ENCODE measurements at places on chromosomes 1 and 21.

- DNase-seq: no peak
- no peaks in the 10 kb centered on the region for H3K4me1 ChIP-seq
- no peaks in the 10 kb centered on the region for H3K36me3 ChIP-seq
- H3K27ac ChIP-seq: no peak overlapping the region
Observed at GRCh38 chr1:180248731-180249681, 18.9 kb downstream of the LHX4 start.

DNA sequence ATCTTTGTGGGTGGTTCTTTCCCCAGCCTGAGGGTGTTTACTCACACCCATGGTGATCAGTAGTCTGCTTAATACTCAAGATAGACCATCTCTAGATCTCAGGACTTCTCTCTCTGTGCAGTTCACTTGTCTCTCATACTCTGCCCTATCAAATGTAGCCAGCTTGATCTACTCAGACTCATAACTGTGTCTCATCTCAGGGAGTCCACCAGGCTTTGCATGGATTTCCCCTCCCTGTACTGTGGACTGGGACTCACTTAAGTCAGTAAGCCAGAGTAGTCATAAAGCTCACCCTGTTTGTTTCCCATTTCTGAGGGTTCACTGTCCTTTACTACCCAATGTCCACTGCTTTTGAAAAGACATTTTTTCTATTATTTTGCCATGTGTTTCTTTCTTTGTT, 41.8 kb downstream of the LYPLAL1 start:
- H3K4me1 ChIP-seq: no peaks in the 10 kb centered on the region
- H3K4me3 ChIP-seq: no peak overlapping the region
- no peak overlapping the region for H3K27ac ChIP-seq
- H3K36me3 ChIP-seq: peaks cover 3% of the 10 kb centered on the region
- no peaks in the 10 kb centered on the region for H3K27me3 ChIP-seq

DNA sequence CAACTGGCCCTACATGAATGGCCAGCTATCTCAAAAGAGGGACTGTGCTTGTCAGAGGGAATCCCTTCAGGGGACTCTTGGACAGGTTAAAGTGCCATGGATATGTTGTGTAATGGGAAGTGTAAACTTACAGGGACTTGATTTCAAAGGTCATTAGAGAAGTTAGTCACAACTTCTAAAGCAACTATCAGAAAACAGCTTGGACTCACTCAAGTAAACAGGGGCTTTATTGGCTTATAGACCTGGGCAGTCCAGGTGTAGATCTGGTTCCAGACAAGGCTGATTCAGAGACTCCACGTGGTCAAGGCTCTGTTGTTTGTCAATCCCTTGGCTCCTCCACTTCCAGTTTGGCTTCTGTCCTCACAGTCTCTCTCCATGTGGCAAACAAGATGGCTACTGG, 2.3 kb downstream of the CRP start:
- no peak for DNase-seq
- H3K4me1 ChIP-seq: no peaks in the 10 kb centered on the region
- no peaks in the 10 kb centered on the region for H3K36me3 ChIP-seq

DNA sequence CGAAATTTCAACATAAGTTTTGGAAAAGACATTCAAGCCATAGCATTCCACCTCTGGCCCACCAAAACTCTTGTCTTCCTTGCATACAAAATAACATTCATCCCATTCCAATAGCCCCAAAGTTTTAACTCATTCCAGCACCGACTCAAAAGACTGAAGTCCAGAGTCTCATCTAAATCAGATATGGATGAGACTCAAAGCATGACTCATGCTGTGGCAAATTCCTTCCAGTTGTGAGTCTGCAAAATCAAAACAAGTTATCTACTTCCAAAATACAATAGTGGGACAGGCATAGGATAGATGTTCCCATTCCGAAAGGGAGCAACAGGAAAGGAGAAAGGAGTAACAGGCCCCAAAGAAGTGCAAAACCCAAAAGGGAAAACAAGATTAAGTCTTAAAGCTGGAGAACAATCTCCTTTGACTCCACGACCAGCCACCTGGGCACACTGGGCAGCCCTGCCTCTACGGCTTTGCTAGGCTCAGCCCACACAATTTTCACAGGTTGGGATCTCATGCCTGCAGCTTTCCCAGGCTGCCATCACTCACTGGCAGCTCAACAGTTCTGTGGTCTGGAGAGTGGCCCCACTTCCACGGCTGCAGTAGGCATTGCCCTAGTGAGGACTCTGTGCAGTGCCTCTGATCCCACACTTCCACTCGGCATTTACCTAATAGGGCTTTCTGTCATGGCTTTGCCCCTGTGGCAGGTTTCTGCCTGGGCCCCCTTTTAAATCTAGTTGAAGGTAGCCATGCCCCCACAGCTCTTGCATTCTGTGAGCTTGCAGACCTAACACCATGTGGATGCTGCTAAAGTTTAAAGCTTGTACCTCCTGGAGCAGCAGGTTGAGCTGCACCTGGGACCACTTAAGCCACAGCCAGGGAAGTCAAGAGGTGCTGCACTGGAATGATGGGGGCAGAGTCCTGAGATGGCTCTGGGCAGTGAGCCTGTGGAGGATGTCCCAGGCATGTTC, 51.0 kb downstream of the RUNX3 start:
- no peak overlapping the region for H3K27ac ChIP-seq
- H3K27me3 ChIP-seq: no peaks in the 10 kb centered on the region
- H3K4me3 ChIP-seq: no peak overlapping the region
- no peaks in the 10 kb centered on the region for H3K4me1 ChIP-seq
- H3K36me3 ChIP-seq: no peaks in the 10 kb centered on the region

GRCh38 chr1:116763116-116763786, 9.0 kb downstream of the CD2 start:
- H3K27ac ChIP-seq: peak overlapping the region; percentile 98
- peaks cover 73% of the 10 kb centered on the region for H3K36me3 ChIP-seq
- no peaks in the 10 kb centered on the region for H3K27me3 ChIP-seq
- DNase-seq: no peak
- peak overlapping the region; percentile 6 for H3K4me3 ChIP-seq

DNA sequence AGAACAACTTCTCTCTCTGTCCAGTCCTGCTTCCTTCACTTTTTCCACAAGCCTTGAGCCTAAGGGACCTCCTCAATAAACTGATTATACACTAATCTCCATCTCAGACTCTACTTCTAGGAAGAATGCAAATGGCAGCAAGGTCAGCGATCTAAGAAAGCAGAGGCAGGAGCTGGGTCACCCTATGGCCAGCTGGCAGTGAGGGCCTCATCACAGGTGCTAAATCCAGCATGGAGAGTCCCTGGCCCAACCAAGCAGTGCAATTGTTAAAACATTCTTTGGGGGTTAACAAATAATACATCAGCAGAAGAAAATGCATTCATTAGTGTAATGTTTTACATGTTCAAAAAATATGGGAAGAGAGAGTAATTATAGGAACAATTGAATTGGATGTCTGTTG, 416.0 kb downstream of the SIPA1L2 start:
- no peaks in the 10 kb centered on the region for H3K4me1 ChIP-seq
- no peak for DNase-seq
- no peaks in the 10 kb centered on the region for H3K36me3 ChIP-seq
- no peaks in the 10 kb centered on the region for H3K27me3 ChIP-seq

GRCh38 chr1:7690076-7690475, 81.0 kb upstream of the VAMP3 start:
- H3K4me1 ChIP-seq: no peaks in the 10 kb centered on the region
- H3K4me3 ChIP-seq: no peak overlapping the region
- H3K36me3 ChIP-seq: no peaks in the 10 kb centered on the region
- no peak overlapping the region for H3K27ac ChIP-seq
- DNase-seq: no peak

- no peak for DNase-seq
- peaks cover 6% of the 10 kb centered on the region for H3K4me1 ChIP-seq
- H3K27ac ChIP-seq: no peak overlapping the region
- no peak overlapping the region for H3K4me3 ChIP-seq
- no peaks in the 10 kb centered on the region for H3K36me3 ChIP-seq
Observed at GRCh38 chr1:186210258-186210657, 164.8 kb downstream of the TPR start.

- peaks cover 14% of the 10 kb centered on the region for H3K4me1 ChIP-seq
- no peak for DNase-seq
- no peak overlapping the region for H3K27ac ChIP-seq
- peaks cover 2% of the 10 kb centered on the region for H3K27me3 ChIP-seq
- no peaks in the 10 kb centered on the region for H3K36me3 ChIP-seq
- no peak overlapping the region for H3K4me3 ChIP-seq
Observed at GRCh38 chr21:46182548-46183336, 1.5 kb downstream of the SPATC1L start.
